ENCODE measurements at places on chromosomes 11 and 22. TPM values are rescaled to one million over a fixed set of nuclear protein-coding genes. Genes with fewer than 3 reads are reported as not detected.

ZC3H7B gene
- total RNA-seq: 51.3 TPM

GRCh38 chr11:66626926-66627325, 10.5 kb downstream of the RBM14 start:
- no peaks in the 10 kb centered on the region for H3K27me3 ChIP-seq
- DNase-seq: no peak
- H3K27ac ChIP-seq: no peak overlapping the region
- peaks cover 48% of the 10 kb centered on the region for H3K36me3 ChIP-seq
- H3K4me3 ChIP-seq: no peak overlapping the region

SREBF2 gene
- 108 TPM for total RNA-seq

DNA sequence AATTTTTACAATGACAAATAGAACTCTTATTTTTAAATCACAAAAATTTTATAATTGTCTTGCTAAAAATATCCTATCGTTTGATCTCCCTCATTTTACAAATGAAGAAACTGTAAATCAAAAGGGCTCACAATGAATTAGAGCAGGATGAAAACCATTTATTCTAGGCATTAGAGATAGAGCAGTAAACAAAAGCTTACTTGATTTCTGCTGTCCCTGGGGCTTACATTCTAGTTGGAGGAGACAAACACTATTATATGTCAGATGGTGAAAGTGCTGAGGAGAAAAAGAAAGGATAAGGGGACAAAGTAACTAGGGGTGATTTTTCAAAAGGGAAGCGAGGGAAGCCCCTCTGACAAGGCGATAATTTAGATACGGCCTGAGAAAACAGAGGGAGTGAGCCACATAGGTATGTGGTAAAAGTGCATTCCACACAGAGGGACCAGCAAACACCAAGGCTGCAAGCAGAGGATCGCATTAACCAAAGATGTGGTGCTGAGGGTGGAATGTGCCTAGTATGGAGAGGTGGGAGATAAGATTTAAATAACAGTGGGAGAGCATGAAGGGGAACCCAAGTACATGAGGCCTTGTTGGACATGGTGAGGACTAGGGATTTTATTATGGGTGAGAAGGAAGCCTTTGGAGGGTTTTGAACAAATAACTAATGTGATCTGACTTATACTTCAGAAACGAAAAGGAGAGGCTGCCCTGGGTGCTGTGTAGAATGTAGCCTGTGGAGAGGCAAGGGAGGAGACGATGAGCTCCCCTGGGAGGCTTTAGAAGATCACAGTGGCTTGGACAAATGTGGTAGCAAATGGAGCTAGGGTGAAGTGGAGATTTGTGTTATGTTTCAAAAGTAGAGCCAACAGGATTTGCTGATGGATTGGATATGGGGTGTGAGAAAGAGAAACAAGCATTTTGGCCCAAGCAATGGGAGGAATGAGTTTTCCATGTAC, 62.1 kb downstream of the PDHX start:
- H3K27ac ChIP-seq: peak overlapping the region; percentile 22
- peaks cover 49% of the 10 kb centered on the region for H3K36me3 ChIP-seq
- no peak for DNase-seq
- H3K27me3 ChIP-seq: no peaks in the 10 kb centered on the region
- no peak overlapping the region for H3K4me3 ChIP-seq

DNA sequence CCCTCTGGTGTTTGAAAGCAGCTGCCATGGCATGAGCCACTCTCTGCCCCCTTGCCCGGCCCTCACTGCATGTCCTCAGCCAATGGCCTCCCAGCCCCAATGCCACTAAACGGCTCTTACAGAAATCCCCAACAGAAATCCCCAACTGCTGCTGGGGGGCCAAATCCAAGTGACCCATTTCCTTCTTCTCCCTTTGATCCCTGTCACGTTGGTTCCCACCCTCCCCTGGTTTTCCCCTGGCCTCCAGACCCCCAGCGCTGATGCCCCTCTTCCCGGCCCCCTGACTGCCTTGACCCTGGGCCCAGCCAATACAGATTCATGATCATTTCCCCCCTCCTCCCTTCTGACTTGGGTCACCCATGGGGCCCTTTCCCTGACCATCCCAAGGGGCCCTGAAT, 30.9 kb downstream of the IGLL1 start:
- no peaks in the 10 kb centered on the region for H3K27me3 ChIP-seq
- peak; percentile 11 for DNase-seq
- no peaks in the 10 kb centered on the region for H3K4me1 ChIP-seq
- H3K27ac ChIP-seq: no peak overlapping the region

- peaks cover 88% of the 10 kb centered on the region for H3K36me3 ChIP-seq
- peak overlapping the region; percentile 86 for H3K4me3 ChIP-seq
- DNase-seq: no peak
Measured at GRCh38 chr11:128482512-128483191, 104.7 kb downstream of the ETS1 start.

APOBEC3B gene
- total RNA-seq: 7.2 TPM

DNA sequence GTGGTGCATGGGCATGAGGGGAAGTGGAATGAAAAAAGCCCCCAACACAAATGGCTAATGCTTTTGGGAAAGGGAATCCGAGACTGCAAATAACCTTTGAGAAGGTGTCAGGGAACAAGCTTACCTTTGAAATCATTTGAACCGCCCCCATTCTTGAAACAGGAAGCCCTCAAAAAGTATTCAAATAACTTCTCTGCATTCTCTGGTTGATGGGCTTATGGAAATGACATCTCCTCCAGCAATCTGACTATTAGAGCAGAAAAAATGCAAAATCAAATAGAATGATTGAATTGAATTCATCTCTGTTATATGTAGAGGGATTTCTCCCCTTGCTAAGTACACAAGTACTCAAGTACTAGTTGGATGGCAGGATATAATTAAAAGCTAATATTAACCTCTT, 409.9 kb downstream of the TMEM135 start:
- H3K27me3 ChIP-seq: peaks cover 10% of the 10 kb centered on the region
- DNase-seq: no peak
- H3K36me3 ChIP-seq: no peaks in the 10 kb centered on the region
- H3K27ac ChIP-seq: no peak overlapping the region
- H3K4me3 ChIP-seq: no peak overlapping the region

GRCh38 chr11:44409558-44410236, 99.8 kb upstream of the ALX4 start:
- no peak for DNase-seq
- H3K4me3 ChIP-seq: no peak overlapping the region
- peaks cover 1% of the 10 kb centered on the region for H3K36me3 ChIP-seq
- no peaks in the 10 kb centered on the region for H3K4me1 ChIP-seq
- H3K27me3 ChIP-seq: peaks cover 12% of the 10 kb centered on the region

DNA sequence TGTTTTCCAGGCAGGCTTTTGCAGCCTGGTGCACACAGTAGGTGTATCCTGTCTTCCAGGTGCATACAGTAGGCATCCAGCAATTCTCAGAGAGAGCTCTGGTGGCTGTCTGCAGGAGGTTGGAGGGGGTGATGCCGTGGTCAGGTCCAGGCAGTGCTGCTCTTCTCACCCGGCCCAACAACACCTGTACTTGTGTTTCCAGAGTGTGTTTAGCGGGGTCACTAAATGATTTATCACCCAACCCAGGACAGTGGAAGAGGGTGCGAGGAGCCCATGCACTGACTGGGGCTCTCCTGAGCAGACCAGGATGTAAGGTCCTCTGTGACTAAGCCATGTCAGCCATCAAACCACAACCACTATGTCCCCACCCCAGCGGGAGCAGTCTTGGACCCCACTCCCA, 18.6 kb upstream of the FGF3 start:
- no peak for DNase-seq
- peaks cover 46% of the 10 kb centered on the region for H3K27me3 ChIP-seq
- no peak overlapping the region for H3K27ac ChIP-seq
- H3K4me3 ChIP-seq: no peak overlapping the region

DGCR6 gene
- 2.9 TPM for total RNA-seq

DNA sequence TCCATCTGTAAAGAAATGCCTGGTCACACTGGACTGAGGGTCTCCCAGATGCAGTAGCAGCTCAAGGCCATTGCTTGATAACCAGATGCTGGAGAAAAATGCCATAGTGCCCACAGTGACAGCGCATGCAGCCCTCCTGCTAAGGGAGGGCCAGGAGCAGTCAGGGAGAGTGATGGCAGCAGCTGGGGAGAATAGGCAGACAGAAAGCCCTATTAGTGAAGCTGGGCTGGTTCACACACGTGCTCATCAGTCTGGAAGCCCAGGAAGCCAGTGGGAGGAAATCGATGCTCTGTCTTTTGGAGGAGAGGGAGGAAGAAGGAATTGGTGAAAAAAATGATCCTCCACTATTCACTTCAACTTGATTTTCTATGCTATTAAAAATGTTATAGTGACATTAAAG, 82.9 kb downstream of the OSBP2 start:
- no peak overlapping the region for H3K4me3 ChIP-seq
- H3K27me3 ChIP-seq: peaks cover 2% of the 10 kb centered on the region
- no peaks in the 10 kb centered on the region for H3K36me3 ChIP-seq
- DNase-seq: no peak
- peaks cover 10% of the 10 kb centered on the region for H3K4me1 ChIP-seq

DNA sequence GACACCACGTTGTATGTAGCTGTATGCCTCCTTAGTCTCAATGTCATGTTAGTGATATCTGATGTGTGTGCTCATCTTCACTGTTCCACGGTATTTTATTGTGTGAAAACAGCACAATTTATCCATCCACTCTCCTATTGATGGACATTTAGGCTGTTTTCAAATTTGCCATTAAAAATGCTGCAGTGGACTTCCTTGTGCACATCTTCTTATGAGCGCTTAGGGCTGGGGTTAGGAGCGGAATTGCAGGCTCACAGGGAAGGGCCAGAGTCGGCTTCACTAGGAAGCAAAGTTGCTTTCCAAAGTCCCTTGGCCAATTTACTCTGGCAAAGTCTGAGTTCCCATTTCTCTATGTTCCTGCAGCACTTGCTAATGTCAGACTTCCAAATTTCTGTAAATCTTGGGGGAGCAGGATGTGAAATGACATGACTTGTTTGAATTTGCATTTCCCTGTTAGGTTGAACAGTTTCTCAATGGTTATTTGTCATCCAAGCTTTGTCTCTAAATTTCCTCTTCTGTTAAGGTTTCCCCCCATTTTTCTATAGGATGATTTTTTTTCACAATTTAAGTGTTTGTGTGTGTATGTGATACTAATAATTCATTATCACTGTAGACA, 75.4 kb downstream of the MYEOV start:
- no peaks in the 10 kb centered on the region for H3K4me1 ChIP-seq
- DNase-seq: no peak
- H3K36me3 ChIP-seq: peaks cover 1% of the 10 kb centered on the region
- H3K27ac ChIP-seq: no peak overlapping the region

SLC25A18 gene
- not detected for total RNA-seq

EHF gene
- total RNA-seq: not detected

PLAAT2 gene
- total RNA-seq: not detected

GRCh38 chr11:47430524-47430923, 4.3 kb upstream of the PSMC3 start:
- H3K27ac ChIP-seq: no peak overlapping the region
- H3K4me3 ChIP-seq: no peak overlapping the region
- peaks cover 5% of the 10 kb centered on the region for H3K4me1 ChIP-seq
- peaks cover 3% of the 10 kb centered on the region for H3K36me3 ChIP-seq

GRCh38 chr22:41949297-41949965, 2.5 kb upstream of the CENPM start:
- no peak for DNase-seq
- peaks cover 6% of the 10 kb centered on the region for H3K36me3 ChIP-seq
- peaks cover 21% of the 10 kb centered on the region for H3K4me1 ChIP-seq
- H3K27ac ChIP-seq: no peak overlapping the region
- no peaks in the 10 kb centered on the region for H3K27me3 ChIP-seq
- no peak overlapping the region for H3K4me3 ChIP-seq

Data from activated naive CD8-positive, alpha-beta T cell treated with anti-CD3 and anti-CD28 coated beads, Interleukin-2, amount 10 ng/mL, durations not matched to agents 7 days and 5 days (primary cell).